Central memory CD4-positive, alpha-beta T cell (primary cell): ENCODE measurements at places on chromosomes 2 and 18.

- DNase-seq, result no peak
These were observed 26.5 kb upstream of the TWIST2 start for GRCh38 chr2:238821391-238821790.

DNA sequence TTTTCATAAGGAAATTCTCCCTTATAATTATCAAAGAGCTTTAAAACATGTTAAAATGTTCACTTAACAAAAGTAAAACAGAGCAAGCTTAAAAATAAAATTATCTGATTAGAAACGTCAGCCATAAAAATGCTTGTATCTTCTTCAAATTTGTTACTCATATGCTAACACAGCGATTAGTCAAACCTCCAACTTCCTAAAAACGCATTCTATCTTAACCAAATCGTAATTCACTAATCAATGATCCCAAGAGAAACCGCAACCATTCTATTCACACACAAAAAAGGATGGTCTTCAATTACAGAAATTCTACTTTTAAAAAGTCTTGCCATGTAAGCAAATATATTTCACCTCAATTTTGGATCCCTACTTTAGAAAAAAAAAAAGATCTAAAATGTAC, 1.9 kb downstream of the STK17B start:
- no peak for DNase-seq

- DNase-seq, result no peak
These were observed 395.9 kb downstream of the THSD7B start for GRCh38 chr2:137161250-137161649.

GRCh38 chr18:11741505-11742145, 52.6 kb downstream of the GNAL start:
- DNase-seq, result no peak

DNA sequence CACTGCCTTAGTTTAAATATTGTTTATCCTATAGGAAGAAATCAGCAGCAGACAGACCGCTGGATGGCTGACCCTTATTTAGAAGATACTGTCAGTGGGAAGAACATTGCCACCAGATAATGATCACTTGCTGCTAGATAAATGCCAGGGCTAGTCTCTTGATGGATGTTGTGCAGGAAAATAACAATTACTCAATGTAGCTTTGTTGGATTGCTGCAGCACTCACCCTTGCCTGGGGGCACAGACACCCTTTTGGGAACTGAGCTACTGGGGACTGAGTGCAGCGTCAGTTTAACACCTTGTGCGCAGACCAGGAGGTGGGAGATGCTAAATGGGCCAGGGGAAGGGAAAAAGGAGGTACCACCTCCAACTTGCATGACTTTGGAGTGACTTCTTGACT, 64.2 kb upstream of the CAPN13 start:
- no peak for DNase-seq

DNA sequence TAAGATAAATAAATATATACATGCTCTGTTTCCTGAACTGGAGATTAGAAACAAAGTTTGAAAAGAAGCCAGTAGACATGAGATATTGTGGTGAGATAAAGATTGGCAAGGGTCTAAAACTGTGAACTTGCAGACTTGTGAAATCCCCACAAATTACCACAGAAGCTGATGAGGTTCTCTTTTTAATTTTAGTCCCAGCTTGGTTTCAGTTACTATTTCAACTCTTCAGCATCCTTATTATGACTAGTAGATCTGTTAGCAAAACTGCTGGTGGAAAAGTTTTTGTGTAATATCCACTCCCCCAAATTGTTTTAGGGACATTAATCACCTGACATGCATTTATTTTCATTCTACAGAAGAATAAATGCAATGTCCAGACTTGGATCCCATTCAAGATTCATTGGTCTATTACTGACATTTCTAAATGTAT, 20.8 kb downstream of the RASGRP3 start:
- DNase-seq, result peak; percentile 42

GRCh38 chr2:223635080-223635479, 32.9 kb upstream of the SCG2 start:
- no peak for DNase-seq

DNA sequence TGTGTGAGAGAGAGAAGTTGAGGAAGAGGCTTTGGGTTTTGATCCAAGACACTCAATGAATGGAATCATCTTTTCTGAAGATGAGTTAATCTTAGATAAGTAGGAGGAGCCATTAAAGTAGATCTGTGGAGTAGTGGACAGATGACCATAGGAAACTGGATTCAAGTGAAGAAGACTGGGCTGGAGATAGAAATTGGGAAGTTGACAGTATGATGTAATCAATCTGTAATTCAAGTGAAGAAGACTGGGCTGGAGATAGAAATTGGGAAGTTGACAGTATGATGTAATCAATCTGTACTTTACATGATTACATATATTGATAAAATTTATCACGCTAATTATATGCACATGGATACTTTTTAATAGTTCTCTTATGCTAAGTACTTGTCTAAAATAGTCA, 92.8 kb downstream of the PHLPP1 start:
- DNase-seq, result no peak

DNA sequence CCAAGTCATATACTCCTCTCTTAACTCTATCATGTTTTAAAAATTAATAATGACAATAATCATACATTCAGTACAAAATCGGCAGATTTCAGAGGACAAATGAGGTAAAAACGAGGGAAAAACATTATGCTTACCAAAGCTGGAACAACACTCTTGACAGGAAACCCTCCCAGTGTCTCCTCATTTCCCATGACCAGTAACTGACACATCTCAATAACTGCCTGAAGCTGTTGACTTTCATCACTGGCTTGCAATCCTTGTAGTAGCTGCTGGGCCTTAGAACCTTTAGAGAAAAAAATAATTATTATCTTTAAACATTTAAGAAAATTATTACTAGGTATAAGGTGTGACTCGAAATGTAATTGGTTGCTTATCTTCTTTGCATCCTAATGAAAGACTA, 103.6 kb downstream of the TRIP12 start:
- no peak for DNase-seq

DNA sequence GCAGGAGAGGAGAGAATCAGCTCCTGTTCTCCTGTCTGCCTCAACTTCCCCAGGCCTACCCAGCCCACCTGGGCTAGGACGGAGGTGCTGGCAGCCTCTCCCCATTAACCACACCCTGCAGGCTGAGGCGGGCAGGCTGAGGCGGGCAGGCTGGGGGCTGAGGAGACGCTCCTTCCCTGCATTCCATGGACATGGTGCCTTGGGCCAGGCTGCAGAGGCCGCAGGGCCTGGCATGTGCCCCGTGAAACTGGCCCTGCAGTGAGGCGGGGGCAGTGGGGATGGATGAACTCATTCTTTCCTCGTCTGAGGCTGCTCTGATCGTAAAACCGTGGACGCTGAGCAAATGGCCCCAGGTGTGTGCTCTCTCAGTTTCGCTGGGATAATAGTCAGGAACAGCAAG, 84.7 kb upstream of the LAPTM4A start:
- DNase-seq, result no peak

DNA sequence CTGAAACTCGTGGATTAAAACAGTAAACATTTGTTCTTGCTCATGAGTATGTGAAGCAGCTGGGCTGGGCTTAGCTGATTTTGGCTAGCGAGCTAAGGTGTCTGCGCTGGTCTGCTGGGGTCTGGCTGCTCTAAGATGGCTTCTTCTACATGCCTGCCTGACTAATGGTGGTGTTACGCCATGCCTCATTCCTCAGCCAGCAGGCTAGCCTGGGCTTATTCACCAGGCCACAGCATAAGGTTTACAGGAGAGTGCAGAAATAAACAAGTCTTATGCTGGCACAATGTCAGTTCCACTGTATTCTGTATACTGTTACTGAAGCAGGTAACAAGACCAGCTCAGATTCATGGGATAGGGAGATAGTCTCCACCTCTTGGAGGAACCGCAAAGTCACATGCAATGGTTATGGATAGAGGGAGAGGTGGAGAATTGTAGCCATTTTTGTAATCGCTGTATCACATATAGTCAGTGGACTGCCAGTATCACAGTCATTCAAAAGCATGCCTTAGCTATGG, 80.0 kb downstream of the RHBDD1 start:
- DNase-seq, result no peak

- no peak for DNase-seq
These were observed 533.5 kb downstream of the TNS1 start for GRCh38 chr2:217469203-217469810.

- no peak for DNase-seq
These were observed 7.5 kb upstream of the COLEC11 start for GRCh38 chr2:3587432-3587831.

DNA sequence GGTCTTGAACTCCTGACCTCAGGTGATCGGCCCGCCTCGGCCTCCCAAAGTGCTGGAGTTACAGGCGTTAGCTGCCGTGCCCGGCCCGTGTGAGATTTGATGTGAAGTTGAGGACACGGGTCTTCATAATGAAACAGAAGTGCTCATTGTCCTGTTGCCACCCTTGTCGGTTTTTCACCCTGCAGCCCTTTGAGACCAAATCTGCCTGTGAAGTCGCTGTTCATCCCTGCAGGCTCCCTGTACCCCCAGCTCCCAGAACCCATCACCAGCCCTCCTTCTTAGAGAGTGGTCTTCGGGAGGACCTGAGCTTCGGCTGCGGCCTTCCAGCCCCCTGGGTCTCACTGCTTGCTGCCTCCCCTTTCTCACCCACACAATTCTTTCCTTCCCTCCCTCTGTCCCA, 325.2 kb downstream of the GBX2 start:
- no peak for DNase-seq

- DNase-seq, result no peak
These were observed 218.0 kb upstream of the CRIM1 start for GRCh38 chr2:36137612-36138011.

DNA sequence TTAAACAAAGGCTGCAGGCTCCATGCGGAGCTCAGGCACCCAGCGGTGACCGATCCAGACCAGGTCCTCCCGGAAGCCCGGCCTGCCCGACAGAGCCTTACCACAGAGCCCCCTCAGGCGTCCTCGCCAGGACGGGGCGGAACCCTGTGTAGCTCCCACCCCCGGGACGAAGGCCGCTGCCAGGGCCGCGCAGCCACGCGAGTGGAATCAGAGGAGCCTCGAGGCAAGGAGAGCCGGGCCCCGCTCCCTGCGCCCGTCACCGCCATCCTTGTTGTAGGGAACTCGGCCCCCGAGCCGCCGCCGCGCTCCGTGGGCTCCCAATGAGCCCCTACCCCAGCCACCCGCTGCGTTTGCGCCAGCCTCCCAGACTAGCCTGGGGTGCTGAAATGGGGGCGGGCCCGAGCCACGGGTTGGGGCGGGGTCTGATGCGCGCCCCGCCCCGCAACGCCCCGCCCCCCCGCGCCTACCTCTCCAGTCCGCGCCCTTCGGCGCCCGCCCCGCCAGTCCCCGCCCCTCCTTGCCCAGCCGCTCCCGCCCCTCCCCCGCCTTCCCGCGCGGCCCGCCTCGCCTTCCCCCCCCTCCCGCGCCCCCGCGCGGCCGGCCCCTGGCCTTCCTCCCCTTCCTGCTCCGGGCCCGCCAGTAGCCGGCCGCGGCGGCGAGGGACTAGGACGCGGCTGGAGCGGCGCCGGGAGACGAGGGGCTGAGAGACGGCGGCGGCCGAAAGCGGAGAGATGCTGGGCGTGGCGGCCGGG, at the start of gene LIMS1:
TSS of gene LIMS1 (plus strand) at position 639 of the 752 bp plus-strand sequence. CDS start at position 732, 93 bp downstream.
- DNase-seq, result peak; percentile 76

- DNase-seq, result no peak
These were observed 63.3 kb downstream of the LPIN1 start for GRCh38 chr2:11809586-11810236.

- DNase-seq, result no peak
These were observed 48.9 kb downstream of the STK25 start for GRCh38 chr2:241459520-241459919.

GRCh38 chr2:168849610-168850009, 40.6 kb downstream of the SPC25 start:
- no peak for DNase-seq

DNA sequence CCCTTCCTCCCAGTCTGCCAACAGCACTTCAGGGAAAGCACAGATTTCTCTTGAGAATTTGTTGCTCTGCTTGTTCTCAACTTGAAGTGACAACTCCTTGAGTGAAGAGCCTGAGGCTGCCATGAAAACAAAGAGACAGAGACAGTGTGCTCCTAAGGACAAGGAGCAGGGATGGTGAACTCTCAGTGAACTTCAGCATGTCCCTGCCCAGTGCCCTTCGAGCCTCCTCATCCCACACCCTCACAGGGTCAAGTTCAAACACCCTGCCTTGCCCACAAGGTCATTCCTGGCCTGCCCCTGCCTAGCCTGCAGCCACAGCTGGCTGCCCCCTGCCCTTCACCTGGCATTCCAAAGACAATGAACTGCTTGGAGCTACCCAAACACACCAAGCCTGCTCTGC, 343.5 kb upstream of the KLHL29 start:
- no peak for DNase-seq

DNA sequence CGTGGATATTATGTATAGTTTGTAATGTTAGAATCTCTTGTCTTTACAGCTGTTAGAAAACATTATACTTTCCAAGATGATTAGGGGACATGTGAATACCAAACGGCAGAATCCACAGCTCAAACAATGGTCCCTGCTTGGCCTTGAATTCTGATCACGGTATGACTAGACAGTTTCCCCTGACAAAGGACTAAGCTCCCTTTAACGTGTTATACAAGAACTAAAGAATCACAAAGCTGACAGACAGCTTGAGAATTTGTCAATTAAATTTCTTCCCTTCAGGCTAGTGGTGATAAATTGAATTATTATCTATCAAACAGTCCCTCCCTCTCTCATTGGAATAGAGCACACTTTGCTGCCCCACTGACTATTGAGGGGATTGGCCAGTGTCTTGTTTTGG, 359.2 kb upstream of the ID2 start:
- DNase-seq, result no peak

DNA sequence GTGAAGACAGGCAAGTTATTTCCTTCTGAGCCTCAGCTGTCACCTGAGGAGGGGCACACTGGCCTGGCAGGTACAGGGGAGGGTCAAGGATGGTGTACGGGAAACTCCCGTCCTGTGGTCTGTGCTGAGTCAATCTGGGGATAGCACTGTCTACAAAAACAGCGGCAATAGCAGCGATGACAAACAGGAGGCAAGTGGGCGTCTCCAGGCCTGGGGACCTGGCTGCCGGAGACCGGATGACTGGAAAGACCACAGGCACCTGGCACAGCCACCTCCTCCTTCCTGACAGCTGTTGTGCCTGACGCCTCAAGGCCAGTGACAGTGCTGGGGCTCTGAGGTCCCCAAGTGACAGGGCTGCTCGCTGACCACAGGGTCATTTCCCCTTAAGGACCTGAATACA, 202.1 kb upstream of the HS6ST1 start:
- no peak for DNase-seq

DNA sequence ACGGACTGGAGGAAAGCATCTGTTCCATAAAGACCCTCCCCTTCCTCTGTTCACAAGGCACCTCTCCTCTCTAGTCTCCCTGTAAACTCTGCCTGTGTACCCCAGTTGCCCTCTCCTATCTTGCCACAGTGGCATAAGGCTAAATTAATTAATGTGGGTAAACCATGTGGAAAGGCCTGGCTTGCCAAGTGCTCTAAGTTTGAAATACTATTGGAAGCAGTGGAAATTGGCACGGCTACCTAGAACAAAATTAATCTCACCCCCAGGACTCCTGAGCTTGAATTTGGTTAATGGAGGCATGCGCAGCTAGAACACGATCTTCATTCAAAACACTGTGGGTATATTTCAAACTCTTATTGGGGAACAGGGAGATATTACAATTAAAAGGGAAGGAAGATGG, 19.2 kb upstream of the SLC14A2 start:
- DNase-seq, result no peak

GRCh38 chr2:134718817-134719814, at the start of gene TMEM163:
Gene TMEM163, minus strand, starts transcription at chr2:134719000.
- peak; percentile 20 for DNase-seq

- no peak for DNase-seq
These were observed 108.2 kb downstream of the GAREM1 start for GRCh38 chr18:32362484-32362883.

- DNase-seq, result no peak
These were observed 10.8 kb downstream of the SNORC start for GRCh38 chr2:232880764-232881351.

GRCh38 chr18:62939926-62940325, 224.6 kb downstream of the PHLPP1 start:
- no peak for DNase-seq
